ENCODE measurements at places on chromosomes 16 and 17.
A peak's percentile ranks its signal among the peaks of the same experiment; 100 is the strongest.

GRCh38 chr16:30095166-30096078, 591 bp downstream of the YPEL3 start:
- no peak for DNase-seq

- no peak for DNase-seq
These were observed 50.9 kb downstream of the SYNRG start for GRCh38 chr17:37558299-37558698.

DNA sequence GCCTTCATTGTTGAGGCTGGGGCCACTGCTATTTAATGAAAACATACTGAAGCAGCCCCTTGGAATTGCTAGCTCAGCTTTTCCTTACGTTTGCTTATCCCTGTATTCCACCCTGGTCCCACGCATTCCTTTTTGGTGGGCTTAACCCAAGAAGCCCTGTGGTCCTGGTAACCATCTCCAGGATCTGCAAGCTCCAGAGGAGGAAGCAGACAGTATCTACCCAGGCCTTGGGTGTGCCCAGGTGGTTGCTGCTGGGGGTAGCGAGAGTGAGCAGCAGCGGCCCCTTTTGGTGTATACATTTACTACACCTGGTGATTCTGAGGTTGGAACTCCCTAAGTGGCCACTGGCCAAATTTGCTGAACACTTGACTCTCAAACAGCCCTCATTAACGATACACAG, 97.7 kb downstream of the CBLN1 start:
- DNase-seq, result no peak

- DNase-seq, result no peak
These were observed 4.7 kb downstream of the SALL1 start for GRCh38 chr16:51146256-51146924.

- DNase-seq, result peak; percentile 42
These were observed 14.4 kb downstream of the NDUFAF8 start for GRCh38 chr17:81253358-81254131.

GRCh38 chr16:67708368-67708771, 10.7 kb downstream of the GFOD2 start:
- no peak for DNase-seq

DNA sequence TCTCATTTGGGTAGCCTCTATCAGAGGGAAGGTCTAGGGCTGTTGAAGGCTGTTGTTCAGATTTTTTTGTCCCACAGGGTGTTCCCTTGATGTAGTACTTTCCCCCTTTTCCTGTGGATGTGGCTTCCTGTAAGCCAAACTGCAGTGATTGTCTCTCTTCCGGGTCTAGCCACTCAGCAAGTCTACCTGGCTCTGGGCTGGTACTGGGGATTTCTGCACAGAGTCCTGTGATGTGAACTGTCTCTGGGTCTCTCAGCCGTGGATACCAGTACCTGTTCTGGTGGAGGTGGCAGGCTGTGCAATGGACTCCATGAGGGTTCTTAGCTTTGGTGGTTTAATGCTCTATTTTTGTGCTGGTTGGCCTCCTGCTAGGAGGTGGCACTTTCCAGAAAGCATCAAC, 23.3 kb upstream of the CCR7 start:
- DNase-seq, result no peak

DNA sequence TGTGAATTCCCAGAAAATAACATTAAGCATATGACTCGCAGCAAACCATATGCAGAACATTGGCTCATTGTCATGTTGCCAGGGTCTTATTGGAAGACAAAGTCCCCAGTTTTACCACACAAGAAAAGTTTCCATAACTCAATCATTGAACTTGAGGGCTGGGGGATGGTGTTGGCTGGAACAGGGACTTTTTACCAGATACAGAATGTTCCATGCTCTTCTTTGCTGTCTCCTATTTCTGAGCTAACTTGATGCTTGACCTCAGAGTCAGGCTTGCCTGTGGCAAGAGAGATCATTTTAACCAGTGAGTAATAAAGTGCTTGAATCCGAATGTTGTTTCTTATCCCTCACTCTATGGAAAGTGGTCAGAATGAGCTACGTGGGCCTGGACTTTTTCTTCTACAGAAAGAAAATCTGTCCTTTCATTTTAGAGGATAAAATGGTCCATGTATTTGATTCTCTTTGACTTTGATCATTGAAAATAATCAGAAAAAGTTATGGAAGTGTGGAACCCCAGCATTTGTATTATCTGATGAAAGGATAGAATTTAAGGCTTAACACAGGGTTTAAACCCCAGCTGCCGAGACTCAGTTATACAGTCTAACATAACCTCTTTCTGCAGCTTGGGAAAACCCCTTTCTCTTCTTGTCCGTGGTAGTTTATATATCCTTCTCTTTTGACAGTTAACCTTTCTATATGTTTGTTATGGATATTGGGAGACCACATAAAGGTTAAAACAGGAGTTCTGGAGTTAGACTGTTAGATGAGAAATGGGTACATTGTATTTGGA, 67.0 kb downstream of the TUBD1 start:
- peak; percentile 64 for DNase-seq

DNA sequence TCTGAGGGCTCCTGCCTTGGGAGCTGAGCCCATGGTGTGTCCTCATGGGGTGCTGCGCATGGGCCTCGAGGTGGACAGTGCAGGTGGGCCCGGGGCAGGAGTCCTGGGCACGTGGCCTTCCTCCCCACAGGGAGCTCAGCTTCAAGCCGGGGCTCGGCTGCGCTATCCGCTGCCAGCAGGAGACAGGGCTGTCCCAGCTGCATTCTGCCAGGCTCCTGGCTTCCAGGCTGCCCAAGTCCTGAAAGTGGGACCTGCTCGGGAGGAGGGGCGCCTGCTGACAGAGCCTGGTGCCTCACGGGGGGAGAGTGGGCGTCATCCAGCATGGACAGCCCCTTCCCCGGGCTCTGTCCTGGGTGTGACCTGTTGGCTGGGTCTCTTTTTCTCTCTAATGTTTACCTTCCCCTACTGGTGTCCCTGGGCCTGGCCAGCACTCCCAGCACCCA, 7.1 kb downstream of the TRAF7 start:
- no peak for DNase-seq

DNA sequence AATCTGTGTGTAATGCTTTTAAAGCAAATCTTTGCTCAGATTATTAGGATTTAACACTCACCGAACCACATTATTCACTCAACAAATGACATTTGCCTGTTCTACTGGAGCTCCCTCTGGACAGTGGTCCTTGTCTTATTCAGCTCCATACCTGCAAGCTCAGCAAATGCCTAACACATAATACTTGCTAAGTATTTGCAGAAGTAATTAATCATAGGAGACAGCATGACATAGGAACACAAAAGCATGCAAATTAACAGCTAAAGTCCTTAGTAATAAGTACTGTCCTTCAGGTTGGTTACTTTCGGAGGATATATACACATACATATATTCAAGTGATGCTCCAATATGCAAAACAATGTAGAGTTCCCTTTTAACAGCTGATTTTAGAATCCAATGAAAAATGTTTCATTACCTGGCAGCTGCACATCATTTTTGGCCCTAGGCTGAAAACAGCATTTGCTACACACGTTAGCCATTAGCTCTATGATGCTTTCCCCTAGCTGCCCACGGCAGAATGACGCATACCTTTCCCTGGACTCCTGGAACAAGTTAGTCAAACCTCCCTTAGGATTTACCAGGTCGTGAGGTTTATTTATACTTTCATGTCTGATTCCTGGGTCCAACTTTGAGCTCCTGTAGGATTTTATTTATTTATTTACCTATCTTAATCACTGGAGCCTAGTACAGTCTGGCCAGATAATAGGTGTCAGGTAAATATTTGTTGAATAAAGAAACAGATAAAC, 8.6 kb downstream of the BRD7 start:
- DNase-seq, result no peak

- DNase-seq, result no peak
These were observed 18.5 kb downstream of the GTF3C1 start for GRCh38 chr16:27531186-27531585.

DNA sequence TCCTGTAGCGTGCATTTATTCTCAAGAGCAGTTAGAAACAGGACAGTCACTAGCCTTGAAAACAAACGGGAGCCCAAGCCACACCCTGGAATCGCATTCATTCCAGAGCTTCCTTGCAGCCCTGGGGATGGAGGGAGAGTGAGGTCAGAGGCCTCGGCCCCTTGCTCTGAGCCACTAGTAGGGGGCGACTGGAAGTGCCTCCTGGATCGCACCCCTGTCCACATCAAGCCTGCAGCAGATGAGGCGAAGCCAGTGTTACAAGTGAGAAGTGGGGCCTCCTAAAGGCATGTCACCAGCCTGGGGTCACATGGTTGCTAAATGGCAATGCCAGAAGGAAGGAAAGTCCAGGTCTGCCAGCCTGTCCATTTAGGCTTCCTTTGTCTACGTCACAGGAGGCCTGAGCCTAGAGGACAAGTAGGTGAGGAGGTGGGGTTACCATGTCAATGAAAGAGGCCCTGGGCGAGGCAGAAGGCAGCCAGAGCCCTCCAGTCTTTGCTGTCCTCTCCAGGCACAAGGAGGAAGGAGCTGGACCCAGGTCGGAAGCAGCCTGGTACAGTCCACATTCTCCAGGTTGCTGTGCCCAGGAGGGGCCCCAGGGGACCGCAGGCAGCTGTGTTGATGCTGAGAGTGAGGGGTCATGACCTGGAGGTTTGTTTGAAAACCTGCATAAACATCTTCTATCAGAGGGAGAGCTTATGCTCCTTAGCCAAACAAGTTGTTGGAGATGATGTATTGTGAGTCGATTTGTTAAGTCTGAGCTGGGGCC, 3.0 kb upstream of the RCVRN start:
- no peak for DNase-seq

DNA sequence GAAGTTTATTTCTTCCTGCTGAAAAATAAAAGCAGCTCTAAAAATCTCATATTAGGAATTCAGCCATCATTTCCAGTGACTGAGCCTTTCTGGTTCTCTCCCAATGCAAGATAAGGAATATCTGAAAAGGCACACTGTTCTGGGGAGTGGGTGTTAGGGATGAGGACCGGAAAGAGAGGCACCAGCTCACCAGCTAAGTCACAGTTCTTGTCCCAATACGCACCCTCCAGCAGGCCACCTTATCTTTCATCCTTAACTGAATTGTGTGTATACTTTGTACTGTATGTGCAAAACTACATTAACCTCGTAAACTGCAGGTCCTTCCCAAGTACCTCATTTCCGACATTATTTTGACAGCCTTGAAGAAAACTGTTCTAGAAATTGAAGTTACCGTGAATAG, 11.0 kb downstream of the AMFR start:
- no peak for DNase-seq

- no peak for DNase-seq
These were observed 35.4 kb upstream of the CDH15 start for GRCh38 chr16:89135971-89136765.

DNA sequence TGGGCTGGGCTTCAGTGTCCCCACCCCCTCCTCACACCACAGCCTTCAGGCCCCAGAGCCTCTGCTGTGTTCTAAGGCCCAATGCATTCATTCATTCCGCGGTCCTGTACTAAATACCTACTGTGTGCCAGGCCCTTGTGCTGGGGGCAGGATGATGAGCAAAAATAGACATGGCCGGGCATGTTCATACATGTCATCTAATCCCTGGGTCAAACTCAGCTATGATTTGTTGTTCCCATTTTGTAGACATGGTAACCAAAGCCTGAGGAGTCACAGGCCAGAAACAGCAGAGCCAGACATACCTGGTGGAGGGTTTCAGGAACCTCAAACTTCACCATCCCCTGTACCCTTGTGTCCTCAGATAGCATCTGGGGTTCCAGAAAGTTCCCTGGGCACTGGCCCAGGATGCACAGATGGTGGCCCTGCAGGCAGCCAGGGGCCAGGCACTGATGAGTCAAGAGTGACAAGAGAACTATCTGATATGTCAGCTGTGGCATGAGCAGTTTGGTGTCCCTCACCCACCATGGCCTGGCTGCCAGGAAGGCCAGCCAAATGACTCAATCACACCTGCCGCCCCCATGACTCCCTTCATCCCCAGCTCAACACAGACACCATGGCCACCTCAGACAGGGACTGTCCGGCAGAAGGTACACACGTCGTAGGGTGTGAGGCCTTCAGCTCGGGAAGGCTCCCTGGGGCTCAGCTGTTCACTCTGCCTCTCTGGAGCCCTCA, 2.7 kb upstream of the RRAD start:
- no peak for DNase-seq

DNA sequence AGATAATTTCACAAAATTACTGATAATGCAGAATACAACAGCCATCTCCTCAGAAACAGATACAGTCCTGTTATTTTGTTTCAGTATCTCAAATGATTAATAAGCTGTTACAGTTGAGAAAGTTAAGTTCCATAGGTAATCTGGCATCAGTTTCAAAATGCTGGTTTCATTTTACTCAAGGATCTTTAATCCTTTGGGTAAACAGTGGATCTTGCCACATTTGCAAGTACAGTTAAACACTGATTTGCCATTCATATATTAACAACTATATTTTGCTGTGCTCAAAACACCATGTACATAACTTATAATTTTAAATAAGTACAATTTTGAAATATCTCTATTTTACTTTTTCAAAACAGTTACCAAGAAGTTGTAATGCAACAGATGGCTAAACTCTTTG, 31.2 kb downstream of the RPGRIP1L start:
- DNase-seq, result no peak

- DNase-seq, result no peak
These were observed 30.7 kb upstream of the ZNF423 start for GRCh38 chr16:49886554-49887094.

GRCh38 chr16:86530251-86531190, 20.2 kb downstream of the FOXF1 start:
- DNase-seq, result no peak

DNA sequence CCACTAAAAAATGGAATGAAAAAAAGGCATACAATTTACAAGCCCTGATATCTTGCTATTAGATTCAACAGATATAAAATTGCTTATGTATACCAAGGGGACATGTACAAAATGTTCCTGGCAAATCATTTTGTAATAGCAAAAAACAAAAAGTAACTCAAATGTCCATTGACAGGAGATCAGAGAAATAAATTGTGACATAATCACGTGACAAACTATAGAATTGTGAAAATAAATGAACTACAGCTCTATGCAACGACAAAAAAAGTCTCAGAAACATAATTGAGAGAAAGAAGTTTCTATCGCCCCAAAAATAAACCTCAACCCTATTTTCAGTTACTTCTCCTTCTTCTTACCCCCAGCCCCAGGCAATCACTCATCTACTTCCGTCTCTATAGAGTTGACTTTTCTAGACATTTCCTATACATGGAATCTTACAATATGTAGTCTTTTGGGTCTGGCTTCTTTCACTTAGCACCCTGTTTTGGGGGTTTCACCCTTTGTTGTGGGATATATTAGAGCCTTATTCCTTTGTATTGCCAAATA, 12.1 kb upstream of the ACE start:
- DNase-seq, result no peak

GRCh38 chr16:11407047-11407982, 62.1 kb downstream of the RMI2 start:
- peak; percentile 24 for DNase-seq

- no peak for DNase-seq
These were observed 180.2 kb downstream of the RPTOR start for GRCh38 chr17:80724775-80725266.

- DNase-seq, result no peak
These were observed 9.3 kb downstream of the RIPOR1 start for GRCh38 chr16:67537636-67538591.
